Muscle of back (tissue), 13 donors: ENCODE measurements at places on chromosomes 5 and 9. TPM values are rescaled to one million over a fixed set of nuclear protein-coding genes. Genes with fewer than 3 reads are reported as not detected.
A peak's percentile ranks its signal among the peaks of the same experiment; 100 is the strongest.

SEMA5A gene
- 29.7 TPM for polyA plus RNA-seq

GRCh38 chr5:103617913-103618312, 55.3 kb upstream of the NUDT12 start:
- DNase-seq: no peak

ARL14EPL gene
- polyA plus RNA-seq: not detected

DNA sequence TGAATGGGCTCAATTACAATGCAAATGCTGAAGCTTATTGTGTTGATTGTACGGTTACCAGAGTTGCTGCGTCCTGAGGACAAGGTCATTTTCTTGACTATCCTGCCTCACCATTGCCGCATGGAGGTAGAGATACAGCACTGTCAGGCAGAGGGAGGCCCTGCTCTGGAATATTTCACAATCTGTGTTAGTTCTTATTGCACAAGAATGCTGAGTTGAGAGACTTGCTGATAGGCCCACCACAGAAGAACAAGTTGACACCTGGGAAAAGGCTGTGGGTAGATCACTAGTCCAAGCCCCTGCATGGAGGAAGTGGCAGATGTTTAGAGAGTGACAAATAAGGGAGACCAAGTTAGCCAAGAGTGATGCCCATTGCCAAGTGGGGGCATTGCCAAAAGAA, 344.5 kb upstream of the ITGA1 start:
- DNase-seq: no peak

- no peak for DNase-seq
These were observed 329.6 kb upstream of the ARRDC3 start for GRCh38 chr5:91712718-91713117.

- no peak for DNase-seq
These were observed 50.9 kb downstream of the KIAA1958 start for GRCh38 chr9:112537561-112537960.

DNA sequence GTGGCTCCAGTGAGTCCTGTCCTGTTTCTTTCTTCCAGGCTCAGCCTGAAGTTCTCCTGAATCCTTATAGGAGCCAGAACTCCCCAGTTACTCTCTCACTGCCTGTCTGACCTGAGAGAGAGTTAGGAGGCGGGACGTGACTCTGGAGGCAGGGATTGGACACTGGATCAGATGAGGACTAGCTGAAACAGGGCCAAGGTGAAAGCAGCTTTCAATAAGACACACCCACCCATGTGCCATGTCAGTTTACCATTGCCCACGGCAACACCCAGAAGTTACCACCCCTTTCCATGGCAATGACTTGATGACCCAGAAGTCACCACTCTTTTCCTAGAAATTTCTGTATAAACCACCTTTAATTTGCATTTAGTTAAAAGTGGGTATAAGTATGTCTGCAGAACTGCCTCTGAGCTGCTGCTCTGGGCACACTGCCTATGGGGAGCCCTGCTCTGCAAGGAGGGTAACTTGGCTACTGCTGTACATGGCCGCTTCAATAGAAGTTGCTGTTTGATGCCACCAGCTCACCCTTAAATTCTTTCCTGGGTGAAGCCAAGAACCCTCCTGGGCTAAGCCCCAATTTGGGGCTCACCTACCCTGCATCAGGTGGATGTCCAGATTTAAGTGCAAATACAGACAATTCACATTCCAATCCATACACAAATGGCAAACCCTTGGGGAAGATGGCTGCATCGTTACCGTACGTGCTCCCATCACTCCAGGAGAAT, 13.7 kb downstream of the FCN2 start:
- no peak for DNase-seq

GRCh38 chr5:135473956-135474670, 22.0 kb upstream of the TIFAB start:
- DNase-seq: no peak

DNA sequence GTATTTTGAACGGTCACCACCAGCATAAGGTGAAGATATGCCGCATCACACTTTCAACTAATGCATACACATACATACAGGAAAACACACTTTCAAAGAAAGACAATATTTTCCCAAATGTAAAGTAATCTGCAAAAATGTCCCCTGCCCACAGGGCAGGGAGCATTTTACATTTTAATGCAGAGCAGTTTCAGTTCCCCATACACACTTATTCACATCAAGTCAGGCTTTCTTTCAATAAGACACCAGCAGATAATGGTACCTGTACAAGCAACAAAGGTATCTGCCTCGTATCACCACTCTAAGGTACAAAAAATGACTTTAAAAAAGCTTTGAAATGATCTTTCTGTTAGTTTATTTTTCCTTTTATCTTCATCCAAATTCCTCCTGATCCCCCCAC, 247.1 kb upstream of the CCNG1 start:
- DNase-seq: no peak

- DNase-seq: no peak
These were observed 89.2 kb downstream of the FOXD1 start for GRCh38 chr5:73359395-73359794.

DNA sequence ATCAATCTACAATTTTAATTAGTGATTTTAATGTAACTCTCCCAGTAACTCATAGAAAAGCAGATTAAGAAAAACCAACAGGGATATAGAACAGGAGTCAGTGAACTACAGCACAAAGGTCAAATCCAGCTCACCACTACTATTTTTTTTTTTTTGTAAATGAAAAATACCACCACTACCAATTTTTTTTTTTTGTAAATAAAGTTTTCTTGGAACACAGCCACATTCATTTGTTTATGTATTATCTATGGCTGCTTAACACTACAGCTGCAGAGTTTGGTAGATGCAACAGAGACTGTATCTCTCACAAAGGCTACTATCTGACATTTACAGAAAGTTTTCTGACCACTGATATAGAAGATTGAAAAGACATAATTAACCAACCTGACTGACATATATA, 11.7 kb downstream of the ZNF510 start:
- no peak for DNase-seq

PTPN3 gene
- polyA plus RNA-seq: 3.3 TPM

- DNase-seq: no peak
These were observed 67.2 kb downstream of the DMRT1 start for GRCh38 chr9:908536-909205.

GRCh38 chr5:29894668-29895067, 1298.8 kb upstream of the CDH6 start:
- DNase-seq: no peak

DNA sequence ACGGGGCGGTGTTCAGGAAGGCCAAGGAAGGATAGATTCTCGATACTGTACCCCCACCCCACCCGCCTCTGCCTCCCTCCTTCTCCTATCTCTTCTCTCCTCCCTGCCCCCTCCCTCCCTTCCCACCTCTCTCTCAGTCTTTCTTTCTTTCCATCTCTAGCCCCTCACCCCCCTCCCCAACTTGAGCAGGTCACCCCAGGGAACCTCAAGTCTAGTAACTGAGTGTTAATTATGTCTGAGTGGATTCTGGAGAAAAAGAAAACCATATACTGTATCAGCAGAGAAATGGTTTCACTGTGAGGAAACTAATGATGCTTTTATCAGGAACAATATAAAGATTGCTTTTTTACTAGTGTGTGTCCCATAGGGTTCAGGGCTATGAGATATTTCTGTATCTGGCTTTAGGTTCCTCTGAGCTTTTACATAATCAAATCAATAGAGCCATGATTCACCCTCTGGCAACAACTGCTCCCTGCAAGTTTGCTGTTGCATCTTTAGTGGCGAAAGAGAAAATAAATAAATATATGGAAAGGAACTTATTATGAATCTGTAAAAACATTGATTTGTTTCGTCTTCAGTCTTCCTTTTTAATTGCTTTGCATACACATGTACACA, 639.7 kb downstream of the CCDC171 start:
- DNase-seq: no peak

OGN gene
- polyA plus RNA-seq: 634 TPM

DNA sequence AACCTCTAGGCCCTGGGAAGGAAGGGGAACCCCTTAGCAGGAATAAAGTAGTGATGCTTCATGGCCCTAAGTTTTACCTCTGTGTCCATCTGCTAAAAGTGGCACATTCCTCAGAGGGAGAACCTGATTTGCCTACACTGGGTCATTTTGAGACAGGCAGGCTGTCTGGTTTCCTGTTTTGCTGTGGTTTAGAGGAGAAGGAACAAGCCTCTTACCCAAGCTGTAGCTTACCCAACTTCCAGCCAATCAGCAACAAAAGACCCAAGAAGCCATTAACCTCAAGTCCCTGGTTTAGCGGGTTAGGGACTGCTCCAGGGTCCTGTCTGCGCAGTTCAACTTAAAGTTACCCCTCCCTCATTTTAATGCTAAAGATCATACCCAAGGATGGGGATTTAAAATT, 411.0 kb downstream of the MAT2B start:
- DNase-seq: no peak

- DNase-seq: no peak
These were observed 34.5 kb upstream of the COL5A1 start for GRCh38 chr9:134606951-134607731.

EQTN gene
- not detected for polyA plus RNA-seq

DNA sequence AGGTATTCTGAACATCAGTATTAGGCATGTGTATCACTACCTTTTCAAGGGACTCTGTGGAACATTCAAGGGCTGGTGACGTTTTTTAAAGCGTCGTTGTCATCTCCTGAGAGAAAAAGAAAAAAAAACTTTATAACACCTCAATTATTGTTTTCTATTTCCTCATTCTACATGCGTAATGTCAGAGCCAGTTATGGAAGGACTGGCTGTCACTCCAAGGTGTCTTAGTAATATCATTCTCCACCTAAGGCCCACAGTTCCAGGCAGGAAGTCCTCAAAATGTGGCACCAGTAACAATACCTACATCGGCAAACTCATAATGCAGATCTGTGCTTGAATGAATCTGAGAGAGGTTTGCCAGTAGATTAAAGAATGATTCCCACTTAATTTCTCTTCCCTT, 210.2 kb downstream of the SAXO1 start:
- no peak for DNase-seq

DNA sequence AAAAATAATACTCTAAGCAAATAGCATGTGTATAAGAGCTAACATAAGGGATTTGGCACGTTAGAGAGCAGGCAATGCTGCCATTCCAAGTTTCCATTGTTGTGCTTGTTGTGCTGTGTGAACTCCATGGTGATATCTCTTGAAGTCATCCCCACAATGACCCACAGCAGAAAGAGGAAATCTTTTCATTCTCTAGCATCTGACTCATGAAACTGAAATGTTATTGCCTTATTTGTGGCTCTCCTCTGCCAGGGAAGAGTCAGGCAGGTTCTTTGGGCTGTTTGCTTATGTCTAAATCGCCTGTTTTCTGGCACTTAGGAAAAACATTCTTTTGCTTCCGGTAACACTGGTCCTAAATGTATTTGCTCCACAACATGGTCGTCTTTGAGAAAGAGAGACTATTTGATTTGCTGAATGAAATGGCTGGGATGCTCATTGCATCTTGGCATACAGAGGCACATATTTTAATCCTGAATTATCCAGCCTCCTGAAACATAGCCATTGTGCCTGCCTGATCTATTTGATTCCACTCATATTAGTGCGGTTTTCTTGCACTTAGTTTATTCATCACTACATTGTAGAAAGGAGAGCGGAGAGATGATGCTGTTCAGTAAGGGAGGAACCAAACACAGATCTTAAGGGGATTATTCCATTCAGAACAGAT, 188.8 kb downstream of the CSNK1G3 start:
- peak; percentile 96 for DNase-seq

CEL gene
- 1.6 TPM for polyA plus RNA-seq

GRXCR2 gene
- polyA plus RNA-seq: not detected

DNA sequence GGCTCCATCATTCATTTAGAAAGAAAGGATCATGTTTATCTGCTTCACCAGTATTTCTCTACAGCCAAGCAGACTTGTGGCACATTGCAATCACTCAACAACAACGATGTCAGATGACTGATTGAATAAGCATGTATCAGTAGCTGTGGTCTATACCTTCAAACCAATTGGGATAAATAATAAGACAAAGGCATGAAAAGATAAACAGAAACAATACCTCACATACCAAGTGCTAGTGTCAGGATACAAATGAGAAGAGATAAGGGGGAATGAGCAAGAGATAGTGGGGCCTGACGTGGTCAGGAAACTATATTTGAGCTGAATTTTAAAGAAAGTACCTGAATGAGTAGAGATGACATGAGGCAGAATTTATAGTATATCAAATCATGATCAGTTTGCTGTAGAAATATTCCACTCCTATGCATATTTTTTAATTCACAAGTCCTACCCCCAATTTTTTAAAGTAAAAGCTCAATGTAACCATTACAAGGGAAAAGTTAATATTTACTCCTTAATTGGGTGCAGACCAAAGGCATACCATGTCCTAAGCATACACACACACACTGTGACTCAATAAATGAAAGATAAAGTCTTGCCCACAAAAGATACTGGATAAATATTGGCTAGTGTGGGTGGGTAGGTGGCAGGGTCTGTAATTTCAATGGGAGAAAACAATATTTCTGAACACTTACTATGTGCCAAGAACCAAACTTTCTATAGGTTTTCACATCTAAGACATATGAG, 284.5 kb downstream of the SPOCK1 start:
- no peak for DNase-seq
